ENCODE measurements at places on chromosomes 16 and 17.

DNA sequence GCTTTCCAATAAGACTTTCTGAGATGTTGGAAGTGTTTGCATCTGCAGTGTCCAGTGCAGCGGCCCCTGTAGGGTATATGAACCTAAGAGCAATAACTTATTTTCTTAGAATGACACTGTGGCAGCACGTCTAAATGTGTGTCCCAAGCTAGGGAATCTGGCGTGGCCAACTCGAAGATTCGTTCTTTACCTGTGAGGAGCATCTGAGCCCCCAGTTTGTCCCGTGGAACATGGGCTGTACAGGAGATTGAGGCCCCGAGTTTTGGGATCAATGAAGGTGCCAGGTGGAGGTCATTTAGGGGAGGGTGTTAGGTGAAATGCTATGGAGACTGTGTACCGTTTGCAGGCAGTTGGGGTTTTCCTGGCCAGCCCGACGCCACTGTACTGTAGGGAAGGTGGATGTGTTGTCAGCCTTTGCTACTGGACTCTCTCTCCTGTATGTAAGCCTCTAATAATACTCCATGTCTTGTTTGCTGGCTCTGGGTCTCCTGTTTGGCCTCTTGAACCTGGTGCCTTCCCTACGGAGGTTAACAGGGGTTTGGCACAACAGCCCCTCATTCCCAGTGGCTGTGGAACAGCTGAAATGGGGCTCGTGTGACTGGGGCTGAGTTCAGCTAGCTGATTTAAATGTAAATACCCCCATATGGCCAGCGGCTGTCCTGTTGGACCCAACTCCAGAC is 45.5 kb upstream of the SDK2 start:
- no peaks in the 10 kb centered on the region for H3K4me1 ChIP-seq
- H3K4me3 ChIP-seq = no peak overlapping the region
- H3K27ac ChIP-seq = no peak overlapping the region
- no peak for DNase-seq

GRCh38 chr16:22861580-22861979 is 47.6 kb downstream of the HS3ST2 start:
- H3K27ac ChIP-seq = no peak overlapping the region
- H3K4me3 ChIP-seq = no peak overlapping the region
- peaks cover 6% of the 10 kb centered on the region for H3K27me3 ChIP-seq

DNA sequence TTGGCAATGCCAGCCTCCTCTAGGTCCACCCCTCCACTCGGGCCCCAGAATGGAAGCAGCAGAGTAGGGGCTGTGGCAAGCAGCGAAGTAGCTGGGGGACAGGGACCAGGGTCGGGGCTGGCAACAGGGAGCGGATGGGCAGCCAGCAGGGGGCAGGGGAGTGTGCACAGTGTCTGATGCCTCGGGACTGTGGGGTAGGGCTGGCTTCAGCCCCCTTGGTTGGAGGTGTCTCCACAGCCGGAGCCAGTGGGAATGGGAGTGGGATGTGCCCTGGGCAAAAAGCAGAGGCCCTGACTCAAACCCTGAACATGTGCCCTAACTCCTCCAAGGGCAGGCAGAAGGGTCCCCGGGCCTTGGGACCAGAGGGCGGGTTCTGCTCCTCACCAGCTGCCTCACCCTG is 18.5 kb upstream of the ARHGAP27 start:
- no peaks in the 10 kb centered on the region for H3K27me3 ChIP-seq
- DNase-seq = no peak
- H3K4me3 ChIP-seq = no peak overlapping the region
- peaks cover 5% of the 10 kb centered on the region for H3K4me1 ChIP-seq

DNA sequence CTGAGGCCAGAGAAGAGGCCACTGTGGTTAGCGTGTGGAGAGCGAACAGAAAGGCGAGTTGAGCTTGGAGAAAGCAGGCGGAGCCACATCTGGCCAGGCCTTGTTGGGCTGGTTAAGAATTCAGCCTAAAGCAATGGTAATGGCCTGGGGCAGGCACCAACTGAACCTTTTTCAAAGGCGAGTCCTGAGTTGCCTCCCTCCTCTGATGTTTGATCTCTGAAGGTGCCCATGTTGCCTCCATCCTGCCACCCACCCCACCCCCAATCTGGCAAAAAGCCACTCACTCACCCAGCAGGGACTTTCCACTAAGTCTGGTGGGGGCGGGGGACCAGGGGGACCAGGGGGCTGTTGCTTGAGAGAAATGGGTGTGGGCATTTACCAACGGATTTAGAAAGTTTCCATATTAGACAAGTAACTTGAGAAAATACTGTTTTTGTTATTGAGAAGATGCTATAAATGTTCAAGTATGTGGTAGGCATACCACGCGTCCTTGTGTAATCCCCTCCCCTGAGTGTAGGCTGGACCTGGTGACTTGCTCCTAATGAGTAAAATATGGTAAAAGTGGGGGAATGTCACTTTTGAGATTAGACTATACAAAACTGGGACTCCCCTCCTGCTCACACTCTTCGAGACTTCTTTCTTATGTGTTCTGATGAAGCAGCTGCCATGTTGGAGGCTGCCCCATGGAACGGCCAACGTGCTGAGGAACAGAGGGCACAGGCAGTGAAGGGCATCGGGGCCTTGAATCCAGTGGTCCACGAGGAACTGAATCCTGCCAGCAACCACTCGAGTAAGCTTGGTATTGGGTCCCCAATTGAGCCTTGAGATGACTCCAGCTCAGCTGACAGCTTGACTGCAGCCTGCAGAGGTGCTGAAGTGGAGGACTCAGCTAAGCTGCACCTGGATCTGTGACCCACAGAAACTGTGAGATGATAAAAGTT is 29.9 kb upstream of the TNS4 start:
- peaks cover 41% of the 10 kb centered on the region for H3K4me1 ChIP-seq
- H3K27ac ChIP-seq = no peak overlapping the region
- no peak for DNase-seq
- H3K4me3 ChIP-seq = no peak overlapping the region
- H3K36me3 ChIP-seq = no peaks in the 10 kb centered on the region

GRCh38 chr17:20952183-20952582 is 90.6 kb downstream of the USP22 start:
- H3K36me3 ChIP-seq = no peaks in the 10 kb centered on the region
- DNase-seq = no peak
- peaks cover 14% of the 10 kb centered on the region for H3K4me1 ChIP-seq
- peaks cover 7% of the 10 kb centered on the region for H3K27me3 ChIP-seq
- H3K4me3 ChIP-seq = no peak overlapping the region
- H3K27ac ChIP-seq = no peak overlapping the region

Data from heart right ventricle (tissue), 16 donors.